ENCODE measurements at places on chromosomes 6 and 20.

GRCh38 chr6:1855890-1856289, 246.2 kb downstream of the FOXC1 start:
- no peak for DNase-seq

- no peak for DNase-seq
These were observed 680.5 kb downstream of the QKI start for GRCh38 chr6:164095056-164095455.

DNA sequence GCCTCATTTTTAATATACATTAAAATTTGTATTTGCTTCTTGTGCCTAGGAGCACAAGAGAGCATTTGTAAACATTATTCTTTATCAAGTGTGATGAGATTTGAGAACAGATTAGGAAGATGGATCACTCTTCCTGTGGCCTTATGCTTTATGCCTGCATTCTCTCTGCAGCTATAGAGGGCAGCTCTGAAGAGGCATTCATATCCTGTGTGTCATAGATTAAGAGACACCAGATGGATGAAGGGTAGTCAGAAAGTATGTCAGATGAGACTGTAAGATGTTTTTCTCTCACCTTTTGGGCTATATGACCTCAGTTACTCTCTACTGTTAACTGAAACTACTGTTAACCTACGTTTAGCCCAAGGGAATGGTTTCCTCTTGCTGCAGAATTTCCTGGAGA, 61.4 kb downstream of the DNAH8 start:
- DNase-seq = no peak

- DNase-seq = no peak
These were observed 157.9 kb upstream of the PDE10A start for GRCh38 chr6:165820934-165821333.

- no peak for DNase-seq
These were observed 19.0 kb upstream of the OR2B2 start for GRCh38 chr6:27931209-27931608.

- DNase-seq = no peak
These were observed 744 bp upstream of the FOXO3 start for GRCh38 chr6:108559884-108560462.

- DNase-seq = no peak
These were observed 996 bp upstream of the PRDM1 start for GRCh38 chr6:106084989-106085691.

GRCh38 chr20:63955281-63955826, 862 bp downstream of the UCKL1 start:
- no peak for DNase-seq

GRCh38 chr20:11581271-11581670, 336.4 kb upstream of the BTBD3 start:
- DNase-seq = no peak

GRCh38 chr20:1876217-1876921, 18.8 kb upstream of the SIRPA start:
- no peak for DNase-seq

GRCh38 chr6:116247285-116247684, 6.6 kb downstream of the TSPYL4 start:
- DNase-seq = no peak
